Inflammatory macrophage (primary cell): ENCODE measurements at places on chromosomes 1 and 21.

DNA sequence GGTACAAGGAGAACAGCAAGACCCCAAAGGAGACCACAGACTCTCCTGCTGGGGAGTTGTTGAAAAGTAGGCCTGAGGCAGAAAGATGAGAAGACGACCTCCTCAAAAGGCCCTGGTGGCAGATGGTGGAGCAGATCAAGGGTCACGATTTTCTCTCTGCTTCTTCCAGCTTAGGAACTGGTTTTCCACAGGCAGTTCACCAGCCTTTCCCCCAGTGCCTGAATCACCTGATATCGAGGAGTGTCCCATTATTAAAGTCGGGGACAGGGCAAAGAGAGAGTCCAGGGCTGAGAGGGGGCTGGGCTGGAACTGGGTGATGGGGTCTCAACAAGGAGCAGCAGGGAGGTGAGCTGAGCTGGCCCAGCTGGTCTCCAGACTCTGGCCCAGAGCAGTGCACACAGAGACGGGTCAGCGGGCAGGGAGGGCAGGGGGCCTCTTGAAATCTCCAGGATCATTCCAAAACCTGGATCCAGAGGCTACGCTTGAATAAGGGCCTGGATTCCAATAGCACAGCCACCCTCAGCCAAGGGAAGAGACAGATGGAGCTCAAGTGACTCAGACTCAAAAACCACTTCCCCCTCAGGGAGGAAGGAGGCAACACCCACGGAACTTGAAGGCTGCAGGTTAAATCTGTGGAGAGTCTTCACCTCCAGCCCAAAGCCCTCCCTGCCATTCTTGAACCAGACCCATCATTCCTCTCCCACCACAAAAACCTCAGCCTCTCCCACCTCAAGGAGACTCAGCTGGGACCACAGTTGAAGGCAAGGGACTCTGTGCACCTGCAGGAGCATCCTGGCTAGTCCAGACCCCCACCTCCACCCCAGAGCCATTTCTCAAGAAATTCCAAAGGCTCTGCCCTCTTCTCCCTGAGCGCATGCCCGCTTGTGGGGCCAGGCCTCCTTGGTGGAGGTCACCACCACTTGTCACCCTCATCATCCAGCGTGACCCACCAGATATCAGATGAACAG is at the start of gene S100A5:
Gene S100A5, minus strand, starts transcription at position 541 of the 968 bp plus-strand sequence. CDS start 743 bp downstream, outside the sequence.
- DNase-seq, result peak; percentile 74

GRCh38 chr1:21594935-21595897 is 73.9 kb downstream of the RAP1GAP start:
- DNase-seq, result peak; percentile 56

GRCh38 chr1:243970077-243970476 is 81.0 kb upstream of the ZBTB18 start:
- no peak for DNase-seq

GRCh38 chr1:15081102-15081501 is 72.4 kb upstream of the TMEM51 start:
- no peak for DNase-seq

DNA sequence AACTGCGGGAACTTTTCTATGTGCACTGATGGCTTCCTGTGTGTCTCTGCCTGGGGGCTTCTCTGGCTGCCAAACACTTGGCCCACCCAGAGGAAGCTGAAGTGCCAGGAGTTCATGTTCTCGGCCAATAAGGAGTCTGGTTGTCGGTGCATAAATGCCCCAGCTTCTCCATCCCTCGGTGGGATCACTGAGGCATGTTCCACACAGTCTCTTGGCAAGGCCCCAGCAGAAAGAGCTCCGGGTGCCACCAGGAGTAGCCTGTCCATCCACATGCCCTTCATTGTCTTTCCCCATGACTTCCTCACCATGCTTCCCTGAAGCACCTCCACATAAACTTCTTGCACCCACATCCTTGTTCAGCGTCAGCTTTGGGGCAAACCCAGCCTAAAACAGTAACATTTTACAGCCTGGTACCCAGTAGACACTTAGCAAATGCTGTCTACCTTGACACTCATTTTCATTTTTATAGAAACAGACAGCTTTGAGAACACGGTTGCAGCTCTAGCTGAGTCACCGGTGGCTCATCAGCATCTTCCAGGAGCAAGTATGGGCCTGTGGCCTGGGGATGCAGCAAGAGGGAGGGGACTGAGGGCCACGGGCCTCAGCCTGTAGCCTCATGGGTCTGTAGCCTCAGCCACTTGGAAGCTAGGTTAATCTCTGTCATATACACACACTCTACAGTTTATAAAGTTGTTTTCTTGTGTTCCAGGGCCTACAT is 14.8 kb upstream of the CDCP2 start:
- DNase-seq, result no peak

DNA sequence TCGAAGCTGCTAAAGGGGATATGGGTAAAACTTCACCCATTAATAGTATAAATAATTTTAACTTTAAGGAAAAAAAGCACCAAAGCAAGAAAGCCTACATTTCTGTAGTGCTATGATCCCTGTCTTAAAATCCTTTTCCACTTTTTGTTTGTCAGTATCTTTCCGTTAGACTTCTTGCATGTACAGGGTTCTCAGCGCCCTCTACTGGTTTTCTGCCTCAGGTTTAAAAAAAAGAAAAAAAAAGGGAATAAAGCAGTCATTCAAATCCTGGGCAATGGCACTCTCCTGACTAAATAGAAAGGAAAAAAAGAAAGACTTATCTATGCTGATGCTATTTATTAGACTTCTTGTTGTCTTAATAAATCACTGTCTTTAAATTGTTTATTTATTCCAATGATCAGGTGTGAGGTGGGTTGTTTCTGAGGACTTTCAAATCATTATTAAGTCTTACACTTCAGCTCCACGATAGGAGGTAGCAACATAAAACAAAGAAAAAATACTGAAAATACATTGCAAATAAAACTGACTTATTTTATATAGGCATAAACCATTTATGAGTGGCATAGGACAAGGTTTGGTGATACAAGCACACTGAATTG is 475.4 kb upstream of the NR5A2 start:
- peak; percentile 65 for DNase-seq

DNA sequence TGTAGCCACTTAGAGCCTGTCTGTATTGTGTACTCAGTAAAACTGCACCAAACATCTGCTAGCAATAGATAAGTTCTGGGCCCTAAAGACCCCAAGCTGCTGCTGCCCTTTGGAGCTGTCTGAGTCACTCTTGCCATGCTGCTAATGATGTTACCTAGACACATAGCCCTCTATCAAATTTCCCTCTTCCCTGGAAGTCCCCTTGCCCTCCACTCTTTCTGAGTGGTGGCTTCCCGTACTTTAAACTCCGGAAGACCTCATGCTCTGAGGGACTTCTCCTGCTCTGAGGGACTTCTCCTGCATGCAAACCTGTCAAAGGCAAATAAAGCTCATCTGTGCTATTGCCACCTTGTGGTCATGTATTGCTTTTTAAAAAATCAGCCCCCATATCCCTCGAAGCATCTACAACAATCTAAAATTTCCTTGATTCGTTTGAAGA is 34.0 kb downstream of the FH start:
- DNase-seq, result no peak

DNA sequence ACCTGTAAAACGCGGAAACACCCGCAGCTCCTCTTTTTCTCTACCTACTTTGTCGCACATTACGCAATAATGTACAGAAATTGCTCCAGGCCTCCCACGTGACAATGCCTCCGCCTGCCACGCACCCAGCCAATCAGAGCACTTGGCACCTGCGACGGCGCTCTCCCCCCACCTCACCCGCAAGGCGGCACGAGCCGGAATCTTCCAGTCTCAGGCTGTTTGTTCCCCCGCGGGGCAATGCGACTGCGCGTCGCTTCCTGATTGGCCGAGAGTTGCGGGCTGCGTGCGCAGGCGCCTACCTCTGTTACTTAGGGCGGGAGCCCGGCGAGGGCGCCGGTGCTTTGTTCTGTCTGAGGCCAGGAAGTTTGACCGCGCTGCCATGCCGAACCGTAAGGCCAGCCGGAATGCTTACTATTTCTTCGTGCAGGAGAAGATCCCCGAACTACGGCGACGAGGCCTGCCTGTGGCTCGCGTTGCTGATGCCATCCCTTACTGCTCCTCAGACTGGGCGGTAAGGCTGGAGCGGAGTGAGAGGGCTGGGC is at the start of gene MAEL:
Gene MAEL, plus strand, starts transcription at position 307 of the 542 bp plus-strand sequence. Its CDS starts 73 bp downstream, at position 380.
- DNase-seq, result no peak

DNA sequence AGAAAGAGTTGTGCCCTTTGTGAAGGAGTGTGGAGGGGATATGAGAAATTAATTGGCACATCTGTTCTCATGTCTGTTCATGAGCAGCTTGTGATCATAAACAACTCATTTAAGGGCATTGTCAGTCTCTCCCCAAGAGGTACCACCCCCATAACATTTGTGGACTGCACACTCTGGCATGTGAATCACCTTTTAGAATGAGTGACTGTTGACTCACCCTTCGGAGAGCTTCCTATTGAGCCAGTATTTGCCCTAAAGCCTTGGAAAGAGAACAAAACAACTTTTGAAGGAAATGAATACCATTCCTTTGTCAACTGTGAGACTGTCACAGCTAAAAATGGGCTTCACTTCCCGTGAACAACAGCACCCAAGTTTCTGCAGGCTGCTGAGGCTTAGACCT is 27.5 kb upstream of the MYSM1 start:
- DNase-seq, result peak; percentile 29

GRCh38 chr1:171141688-171142415 is 43.2 kb upstream of the FMO2 start:
- no peak for DNase-seq

- no peak for DNase-seq
Observed at GRCh38 chr1:9308236-9308785, 15.6 kb downstream of the SPSB1 start.

- DNase-seq, result no peak
Observed at GRCh38 chr21:29133796-29134195, 3.4 kb downstream of the MAP3K7CL start.

DNA sequence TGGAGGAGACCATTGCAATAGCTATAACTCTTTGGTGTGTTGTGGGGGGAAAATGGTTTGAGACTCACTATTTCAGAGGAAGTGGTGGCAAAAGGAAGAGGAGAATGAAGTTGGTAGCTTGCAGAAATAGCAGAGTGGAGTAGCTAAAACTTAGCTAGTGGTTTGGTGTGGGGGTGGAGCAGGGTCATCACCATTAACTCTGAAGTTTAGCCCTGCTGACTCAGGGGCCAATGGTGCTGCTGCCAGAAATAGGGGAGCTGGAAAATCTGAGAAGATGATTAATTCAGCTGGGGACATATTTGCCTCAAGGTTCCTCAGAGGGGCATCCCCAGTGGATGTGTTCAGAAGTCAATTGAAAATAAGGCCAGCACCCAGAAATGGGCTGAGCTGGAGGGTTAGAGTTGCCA is 65.4 kb downstream of the RUNX1 start:
- peak; percentile 53 for DNase-seq

GRCh38 chr1:23838401-23838866 is 13.2 kb upstream of the HMGCL start:
- DNase-seq, result peak; percentile 54

DNA sequence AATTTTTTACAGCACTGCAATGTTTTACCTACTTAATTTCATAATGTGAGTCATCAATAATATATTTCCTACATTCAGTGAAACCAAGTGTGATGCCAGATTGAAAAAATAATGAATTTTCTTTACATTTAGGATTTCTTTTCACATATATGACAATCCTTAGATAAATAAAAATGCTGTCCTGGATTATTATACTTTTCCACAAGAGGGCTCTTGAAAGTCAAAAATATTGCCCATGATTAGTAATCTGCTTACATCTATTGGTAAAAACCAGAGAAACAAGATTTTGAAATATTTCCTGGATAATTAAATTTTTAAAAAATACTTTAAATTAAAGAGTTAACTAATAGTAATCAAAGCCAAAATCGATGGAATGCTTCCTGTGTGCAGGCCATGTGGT is 86.8 kb upstream of the PLPPR4 start:
- DNase-seq, result no peak

- DNase-seq, result no peak
Observed at GRCh38 chr21:26834181-26834905, 10.9 kb downstream of the ADAMTS1 start.

DNA sequence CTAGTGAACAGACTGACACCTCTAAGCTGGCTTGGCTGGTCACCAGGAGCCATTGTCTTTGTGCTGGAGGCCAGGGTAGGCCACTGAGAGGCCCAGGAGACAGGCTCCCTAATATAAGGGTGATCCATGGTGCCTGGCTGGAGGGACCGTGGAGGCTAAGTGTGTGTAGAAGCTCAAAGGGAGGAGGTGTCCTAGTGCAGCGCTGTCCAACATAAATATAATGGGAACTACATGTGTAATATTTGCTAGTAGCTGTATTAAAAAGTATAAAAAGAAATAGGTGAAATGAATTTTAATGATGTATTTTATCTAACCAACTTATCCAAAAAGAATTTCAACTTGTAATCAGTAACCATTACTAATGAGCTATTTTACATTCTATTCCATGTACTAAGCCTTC is 35.0 kb downstream of the SOX13 start:
- no peak for DNase-seq

DNA sequence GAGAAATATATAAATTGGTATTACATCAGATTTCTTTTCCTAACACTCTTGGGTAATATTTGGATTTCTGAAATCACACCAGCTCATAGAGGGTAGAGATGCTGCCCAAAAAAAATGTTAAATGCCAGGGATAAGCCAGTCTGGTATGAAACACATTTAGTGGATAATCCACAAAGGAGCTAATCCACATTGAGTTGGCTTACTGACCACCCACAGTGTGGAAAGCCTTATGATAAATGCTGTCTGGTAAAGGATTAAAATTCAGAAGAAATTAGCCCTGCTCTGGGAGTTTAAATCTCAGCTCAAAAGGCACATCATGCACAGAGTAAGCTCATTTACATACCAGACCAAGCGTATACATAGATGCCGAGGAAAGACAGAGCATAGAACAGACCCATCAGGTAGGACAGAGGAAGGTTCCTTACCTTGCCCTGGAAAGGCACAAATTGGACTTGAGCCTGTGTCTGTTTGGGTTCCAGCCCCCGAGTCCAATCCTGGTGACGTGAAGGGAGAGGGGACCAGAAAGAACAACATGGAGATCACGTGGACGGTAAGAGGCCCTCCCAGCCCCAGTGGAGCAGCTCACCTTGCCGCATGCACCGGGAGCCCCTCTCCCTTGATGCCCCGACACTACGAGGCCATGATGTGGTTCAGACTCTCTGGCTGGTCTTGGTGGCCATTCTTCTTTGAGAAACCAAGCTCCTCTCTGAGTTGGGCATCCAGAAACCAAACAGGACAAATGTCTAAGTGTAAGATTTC is 62.9 kb upstream of the CNTN2 start:
- no peak for DNase-seq

GRCh38 chr1:109256971-109257681 is 7.8 kb downstream of the CELSR2 start:
- no peak for DNase-seq
